ENCODE measurements at places on chromosomes 12 and 14.

DNA sequence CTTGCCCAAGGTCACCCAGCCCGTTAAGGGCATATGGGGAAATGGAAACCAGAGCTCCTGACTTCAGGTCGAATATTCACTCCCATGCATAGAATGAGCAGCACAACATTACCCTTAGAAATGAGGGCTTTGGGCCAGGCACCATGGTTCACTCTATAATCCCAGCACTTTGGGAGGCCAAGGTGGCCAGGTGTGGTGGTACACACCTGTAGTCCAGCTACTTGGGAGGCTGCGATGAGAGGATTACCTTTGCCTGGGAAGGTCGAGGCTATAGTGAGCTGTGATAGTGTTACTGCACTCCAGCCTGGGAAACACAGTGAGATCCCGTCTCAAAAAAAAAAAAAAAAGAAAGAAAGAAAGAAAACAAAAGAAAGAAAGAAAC lies 341.0 kb upstream of the TMPO start:
- DNase-seq, result no peak

GRCh38 chr12:47811581-47812484 lies 7.9 kb downstream of the HDAC7 start:
- no peak for DNase-seq

DNA sequence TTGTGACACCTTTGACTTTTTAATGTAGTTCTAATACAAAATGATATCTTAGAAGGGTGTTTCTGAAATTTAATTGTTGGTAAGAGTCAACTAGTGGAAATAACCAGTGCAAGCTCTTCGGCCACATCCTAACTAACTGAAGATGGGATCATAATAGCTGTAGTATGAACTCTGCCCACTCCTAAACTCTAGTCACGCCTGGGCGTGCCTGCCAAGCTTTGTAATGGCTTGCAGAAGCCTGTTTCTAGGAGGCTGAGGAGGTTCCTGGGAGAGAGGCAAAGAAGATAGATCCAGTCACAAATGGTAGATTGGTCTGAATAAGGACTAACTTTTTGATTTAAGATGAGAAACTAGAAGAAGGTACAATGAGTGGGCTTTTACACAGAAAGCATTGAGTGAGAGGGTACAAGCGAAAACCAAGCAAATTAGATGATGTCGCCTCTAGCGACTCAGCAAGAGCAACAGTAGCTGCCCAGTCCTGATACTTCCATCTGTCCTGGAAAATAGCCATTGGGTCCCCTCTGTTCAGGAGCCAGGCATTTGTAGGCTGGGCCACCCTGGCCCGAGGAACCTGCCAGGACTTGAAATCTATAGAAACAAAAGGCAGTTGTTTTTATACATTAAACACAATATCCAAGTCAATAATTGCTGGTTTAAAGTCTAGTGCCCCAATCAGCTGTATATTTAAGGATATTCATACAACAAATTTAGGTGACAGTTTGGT lies 148.8 kb downstream of the SLC38A4 start:
- no peak for DNase-seq

- no peak for DNase-seq
Observed at GRCh38 chr12:40202095-40203059, 22.4 kb upstream of the LRRK2 start.

- no peak for DNase-seq
Observed at GRCh38 chr12:103691063-103691462, 104.0 kb downstream of the STAB2 start.

GRCh38 chr14:33254861-33255395 lies 316.2 kb downstream of the NPAS3 start:
- peak; percentile 10 for DNase-seq

DNA sequence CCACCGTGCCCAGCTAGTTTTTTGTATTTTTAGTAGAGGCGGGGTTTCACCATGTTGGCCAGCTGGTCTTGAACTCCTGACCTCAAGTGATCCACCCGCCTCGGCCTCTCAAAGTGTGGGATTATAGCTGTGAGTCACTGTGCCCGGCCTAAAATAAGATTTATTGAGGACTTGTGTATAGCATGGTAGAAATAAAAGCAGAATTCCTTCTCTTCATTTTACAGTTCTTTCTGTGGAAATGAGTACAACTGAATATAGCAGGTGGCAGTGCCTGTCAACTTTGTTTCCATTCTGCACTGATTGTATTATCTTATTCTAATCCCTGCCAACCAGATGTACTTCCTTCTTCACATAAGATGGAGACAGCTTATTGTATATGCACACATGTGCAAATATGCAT lies 41.0 kb downstream of the DIP2B start:
- no peak for DNase-seq

DNA sequence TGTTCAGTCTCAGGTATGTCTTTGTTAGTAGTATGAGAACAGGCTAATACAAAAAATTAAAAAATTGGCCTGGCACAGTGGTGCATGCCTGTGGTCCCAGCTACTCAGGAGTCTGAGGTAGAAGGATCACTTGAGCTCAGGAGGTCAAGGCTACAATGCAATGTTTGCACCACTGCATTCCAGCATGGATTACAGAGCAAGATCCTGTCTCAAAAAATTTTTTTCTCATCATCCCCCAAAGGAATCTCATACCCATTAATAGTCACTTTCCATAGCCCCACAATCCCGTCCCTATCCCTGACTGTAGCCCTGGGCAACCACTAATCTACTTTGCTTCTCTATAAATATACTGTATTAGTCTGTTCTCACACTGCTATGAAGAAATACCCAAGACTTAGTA lies 57.8 kb downstream of the TTC8 start:
- no peak for DNase-seq

DNA sequence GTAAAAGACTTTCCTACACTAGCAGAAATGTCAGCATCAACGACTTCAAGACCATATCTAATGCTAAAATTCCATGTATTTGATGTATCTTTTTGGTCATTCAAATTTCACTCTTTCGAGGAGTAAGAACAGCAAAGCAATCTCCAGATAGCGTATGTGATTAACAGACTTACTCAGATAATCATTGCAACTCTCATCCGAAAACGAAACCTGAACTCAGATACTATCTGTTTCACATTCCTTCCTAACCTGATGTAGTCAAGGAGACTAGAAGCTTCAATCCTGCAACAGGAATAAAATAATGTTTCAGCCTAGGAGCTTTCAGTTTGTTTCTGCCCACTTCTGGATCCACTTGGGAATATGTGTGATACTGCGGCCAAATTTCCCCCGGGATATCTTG lies 286.3 kb downstream of the NUAK1 start:
- DNase-seq, result no peak

GRCh38 chr12:83197483-83197914 lies 510.8 kb downstream of the TMTC2 start:
- DNase-seq, result no peak

DNA sequence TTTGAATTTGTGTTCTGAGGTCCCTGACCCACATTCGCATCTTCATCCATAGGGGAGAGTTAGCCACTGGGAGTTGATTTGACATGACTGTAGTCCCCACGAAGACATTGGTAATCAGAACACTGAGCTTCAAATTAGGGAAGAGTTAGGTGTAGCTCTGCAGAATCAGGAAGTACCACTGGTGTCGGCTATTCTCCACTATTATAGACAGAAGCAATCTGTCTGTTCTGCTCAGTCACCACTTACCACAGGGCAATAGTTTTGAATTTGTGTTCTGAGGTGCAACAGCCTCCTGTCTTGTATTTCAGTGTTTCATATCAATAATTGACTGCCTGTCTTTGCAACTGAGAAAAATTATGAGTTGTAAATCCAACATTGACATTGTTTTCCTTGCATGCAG lies 407.6 kb downstream of the LRFN5 start:
- no peak for DNase-seq
